NCI-H446 treated with DMSO at 0.1 percent for 48 hours (cell line): ENCODE measurements at places on chromosomes 2 and 18.

GRCh38 chr18:42164556-42164955 is 209.5 kb downstream of the PIK3C3 start:
- DNase-seq: peak; percentile 16

GRCh38 chr2:215626063-215626462 is 190.2 kb upstream of the FN1 start:
- no peak for DNase-seq

DNA sequence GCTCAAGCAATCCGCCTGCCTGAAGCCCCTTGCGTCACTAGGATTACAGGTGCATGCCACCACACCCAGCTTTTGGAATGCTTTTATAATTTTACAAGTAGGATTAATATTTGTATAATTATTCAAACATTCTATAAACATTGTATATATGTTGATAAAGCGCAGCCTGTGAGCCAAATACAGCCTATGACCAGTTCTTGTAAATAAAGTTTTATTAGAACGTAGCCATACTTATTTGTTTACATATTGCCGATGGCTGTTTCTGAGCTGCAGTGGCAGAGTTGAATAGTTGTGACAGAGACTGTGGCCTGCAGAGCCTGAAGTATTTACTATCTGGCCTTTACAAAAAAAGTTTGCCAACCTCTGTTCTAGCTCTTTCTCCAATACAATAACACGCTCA is 232.6 kb downstream of the OTX1 start:
- DNase-seq: no peak

- no peak for DNase-seq
Measured at GRCh38 chr2:133142087-133142486, 426.2 kb downstream of the NCKAP5 start.

- DNase-seq: no peak
Measured at GRCh38 chr18:56238576-56238975, 399.8 kb downstream of the TXNL1 start.

- no peak for DNase-seq
Measured at GRCh38 chr18:72246076-72246475, 298.1 kb downstream of the CBLN2 start.

GRCh38 chr2:54475919-54476318 is 19.8 kb downstream of the SPTBN1 start:
- DNase-seq: no peak

- DNase-seq: no peak
Measured at GRCh38 chr18:31739651-31740050, 21.0 kb downstream of the SLC25A52 start.

DNA sequence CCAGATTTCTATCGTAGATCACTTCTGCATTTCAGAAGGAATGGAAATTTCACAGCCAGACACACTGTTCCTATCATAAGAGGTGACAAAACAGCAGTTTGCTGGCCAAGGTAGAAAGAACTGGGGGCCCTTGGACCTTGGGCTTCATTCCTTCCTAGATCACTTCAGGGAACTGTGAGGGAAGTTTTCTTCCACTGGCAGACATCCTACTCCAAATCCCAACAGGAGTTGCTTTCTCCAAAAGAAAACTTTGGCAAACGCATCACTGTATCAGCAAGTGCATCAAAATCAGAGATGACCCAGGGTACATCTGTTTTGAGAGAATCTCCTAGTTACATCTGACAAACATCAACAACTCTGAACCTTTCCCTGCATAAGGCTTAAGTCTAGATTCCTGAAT is 348.4 kb upstream of the KLHL29 start:
- no peak for DNase-seq

- no peak for DNase-seq
Measured at GRCh38 chr2:100819370-100820272, at the start of gene NPAS2. NPAS2 (plus strand) TSS chr2:100820139; CDS start chr2:100904755, 84,616 bp downstream.

GRCh38 chr18:78977637-78978348 is 1.8 kb upstream of the SALL3 start:
- DNase-seq: no peak

- no peak for DNase-seq
Measured at GRCh38 chr2:198242093-198242492, 437.7 kb downstream of the PLCL1 start.

GRCh38 chr18:36889321-36889720 is 60.4 kb downstream of the KIAA1328 start:
- DNase-seq: no peak

GRCh38 chr2:164960159-164960558 is 4.8 kb upstream of the SLC38A11 start:
- DNase-seq: no peak

GRCh38 chr2:228549441-228550007 is 368.0 kb upstream of the SPHKAP start:
- DNase-seq: no peak

DNA sequence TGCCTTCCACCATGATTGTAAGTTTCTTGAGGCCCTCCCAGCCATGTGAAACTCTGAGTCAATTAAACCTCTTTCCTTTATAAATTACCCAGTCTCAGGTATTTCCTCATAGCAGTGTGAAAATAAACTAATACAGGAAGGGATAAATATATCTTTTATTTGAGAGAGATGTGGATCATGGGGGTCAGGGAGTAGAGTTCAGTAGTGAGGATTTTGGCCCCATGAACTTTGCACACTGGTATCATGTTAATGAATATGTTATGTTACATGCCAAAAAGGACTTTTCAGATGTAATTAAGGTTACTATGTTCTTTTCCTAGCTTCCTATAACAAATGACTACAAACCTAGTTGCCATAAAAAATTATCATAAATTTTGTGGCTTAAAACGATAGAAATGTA is 1393.7 kb downstream of the DSC3 start:
- DNase-seq: no peak
